Renal cortex interstitium (tissue), 15 donors: ENCODE measurements at places on chromosomes 4 and X.

- DNase-seq: no peak
These were observed 39.8 kb downstream of the BBS12 start for GRCh38 chr4:122772311-122772710.

- DNase-seq: no peak
These were observed 12.3 kb upstream of the SCRG1 start for GRCh38 chr4:173411106-173411693.

- no peak for DNase-seq
These were observed 60.0 kb downstream of the MAP7D2 start for GRCh38 chrX:20056704-20057103.

DNA sequence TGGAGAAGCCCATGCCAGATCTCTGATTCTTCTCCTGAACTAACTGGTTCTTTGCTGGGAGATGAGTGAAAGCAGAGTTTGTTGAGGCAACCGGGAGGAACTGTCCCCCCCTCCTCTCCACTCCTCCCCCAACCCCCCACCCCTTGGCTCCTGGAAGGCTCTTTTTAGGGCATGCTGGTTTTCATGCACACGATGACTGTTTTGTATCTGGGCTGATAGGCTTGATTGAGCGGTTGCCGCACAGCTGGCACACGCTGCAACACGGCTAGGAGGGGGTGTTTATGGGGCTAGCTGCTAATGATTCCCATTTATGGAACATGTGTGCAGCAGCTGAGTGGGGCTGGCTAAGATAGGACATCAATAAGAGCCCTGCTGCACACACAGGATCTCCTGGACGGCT is 137.2 kb downstream of the SMIM20 start:
- no peak for DNase-seq

DNA sequence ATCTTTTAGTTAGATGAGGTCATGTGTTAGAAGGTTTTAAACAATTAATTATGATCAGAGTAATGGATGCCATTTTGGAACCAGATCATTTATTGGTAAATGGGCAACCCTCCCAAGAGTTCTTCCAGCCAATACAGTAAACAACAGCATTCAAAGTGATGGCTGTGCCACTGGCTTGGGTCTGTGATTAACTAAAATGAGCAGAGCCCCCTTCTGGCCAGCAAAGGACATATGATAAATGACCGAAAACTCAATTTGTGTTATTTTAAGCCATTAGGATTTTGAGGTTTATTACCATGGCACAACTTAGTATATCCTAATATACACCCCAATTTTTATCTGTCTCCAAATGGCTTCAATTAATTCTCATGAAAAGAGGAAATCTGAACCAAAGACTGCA is 90.8 kb upstream of the NPFFR2 start:
- peak; percentile 6 for DNase-seq

DNA sequence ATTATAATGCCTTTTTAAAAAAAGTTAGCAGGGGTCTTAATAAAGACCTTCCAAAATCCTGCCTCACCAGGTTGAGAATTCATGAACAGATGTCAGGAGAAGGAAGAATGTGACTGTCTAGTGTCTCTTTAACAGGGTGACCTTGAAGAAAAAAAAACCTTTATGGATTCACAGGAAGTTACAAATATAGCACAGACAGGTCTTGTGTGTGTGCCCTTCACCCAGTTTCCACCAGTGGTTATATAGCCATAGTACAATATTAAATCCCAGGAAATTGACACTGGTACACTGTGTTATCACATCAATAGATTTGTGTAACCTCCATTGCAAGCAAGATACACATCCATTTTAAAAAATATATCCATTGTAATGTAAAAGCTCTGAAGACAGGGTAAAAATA is 43.7 kb downstream of the HADH start:
- no peak for DNase-seq

DNA sequence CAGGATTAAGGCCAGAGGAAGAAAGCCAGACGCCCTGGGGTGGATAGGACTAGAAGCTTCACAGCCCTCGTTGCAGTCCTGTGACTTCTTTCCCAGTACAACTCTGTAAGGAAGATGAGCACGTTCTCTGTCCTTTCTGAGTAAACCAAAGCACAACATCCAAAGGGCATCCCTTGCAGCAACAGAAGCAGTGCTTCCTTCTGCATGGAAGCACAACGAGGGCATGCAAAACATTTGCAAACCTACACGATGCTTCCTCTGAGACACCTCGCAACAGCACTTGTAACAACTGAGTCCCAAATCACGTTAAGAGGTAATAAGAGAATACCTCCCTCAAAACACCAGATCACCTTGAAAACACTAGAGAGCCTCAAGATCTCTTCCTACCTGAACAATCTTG is 335.7 kb upstream of the RASGEF1B start:
- no peak for DNase-seq

- no peak for DNase-seq
These were observed 26.8 kb upstream of the STPG2 start for GRCh38 chr4:98170035-98170434.

- no peak for DNase-seq
These were observed 268.1 kb downstream of the LAS1L start for GRCh38 chrX:65266482-65266881.

DNA sequence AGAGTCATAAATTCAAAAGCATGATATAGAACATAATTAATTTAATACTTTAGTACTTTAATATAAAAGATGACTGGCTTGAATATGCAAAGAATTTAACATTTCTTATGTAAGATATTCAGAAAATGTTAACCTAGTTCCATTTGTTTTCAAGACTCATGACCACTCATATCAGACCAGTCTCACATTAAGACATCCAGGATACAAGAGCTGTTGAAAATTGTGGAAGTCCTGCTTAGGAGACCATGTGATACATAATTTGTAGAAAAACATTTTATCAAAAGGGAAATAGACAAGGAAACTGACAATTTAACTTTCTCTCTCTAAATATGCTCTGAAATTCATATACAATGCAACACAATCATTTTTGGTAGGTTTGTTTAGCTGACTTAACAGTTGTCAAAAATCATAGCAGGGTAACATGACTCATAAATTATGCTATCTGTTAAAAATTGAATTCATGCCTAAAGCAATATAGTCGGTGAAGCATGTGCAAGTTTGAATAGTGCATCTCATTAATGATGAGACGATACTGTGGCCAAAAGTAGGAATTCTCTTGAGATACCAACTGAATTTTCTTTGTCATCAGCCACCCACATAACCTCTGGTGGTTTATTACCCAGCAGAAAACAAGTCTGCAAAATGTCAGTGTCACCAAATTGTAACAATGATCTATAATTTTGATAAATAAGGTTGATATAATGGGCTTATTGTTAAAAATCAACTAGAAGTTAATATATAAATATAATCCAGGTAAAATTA is 211.4 kb downstream of the GASK1B start:
- no peak for DNase-seq

DNA sequence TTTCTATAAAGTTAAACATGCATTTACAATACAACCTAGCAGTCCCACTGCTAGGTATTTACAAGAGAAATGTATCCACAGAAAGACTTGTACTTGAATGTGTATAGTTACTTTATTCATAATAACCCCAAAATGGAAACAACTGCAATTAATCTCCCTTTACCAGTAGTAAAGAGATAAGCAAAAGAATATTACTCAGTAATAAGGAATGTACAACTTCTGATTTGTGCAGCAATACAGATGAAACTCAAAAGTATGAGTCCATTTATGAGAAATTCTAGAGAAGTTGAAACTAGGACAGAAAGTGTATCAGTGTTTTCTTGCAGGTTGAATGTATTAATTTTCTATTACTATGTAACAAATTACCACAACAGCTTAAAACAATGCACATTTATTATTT is 15.2 kb downstream of the USP53 start:
- DNase-seq: no peak

DNA sequence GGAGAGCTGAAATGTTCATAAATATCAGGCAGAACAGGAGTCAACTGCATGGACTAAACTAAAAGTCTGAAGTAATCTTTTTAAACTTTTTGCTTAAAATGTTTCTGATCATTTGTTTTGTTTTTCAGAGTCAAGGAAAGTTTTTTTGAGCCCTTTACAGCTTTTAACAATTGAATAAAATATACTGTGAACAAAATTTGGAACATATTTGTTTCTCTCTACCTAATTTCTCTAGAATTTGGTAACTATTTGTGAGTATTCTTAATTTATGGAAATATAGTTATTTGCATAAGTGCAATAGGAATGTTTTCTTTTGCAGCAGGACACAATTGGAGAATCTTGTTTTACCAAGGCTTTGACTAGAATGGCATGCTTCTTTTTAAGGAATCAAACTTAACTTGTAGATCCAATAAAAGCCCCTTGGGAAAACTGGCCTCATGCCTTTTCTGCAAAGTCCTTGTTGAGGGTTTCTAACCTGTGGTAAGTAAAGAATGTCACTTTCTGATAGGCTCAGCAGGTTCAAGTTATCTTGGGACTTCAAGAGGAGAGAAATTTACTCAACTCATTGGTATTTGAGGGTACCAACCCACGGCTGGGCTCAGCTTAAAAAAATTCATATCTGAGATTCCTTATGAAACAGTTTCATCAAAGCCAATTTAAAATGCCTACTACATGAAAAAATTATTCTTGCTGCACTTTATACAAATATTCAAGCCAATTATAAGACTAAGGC is 91.5 kb downstream of the UPRT start:
- DNase-seq: no peak
